ENCODE measurements at places on chromosomes 12 and 14. TPM values are rescaled to one million over a fixed set of nuclear protein-coding genes. Genes with fewer than 3 reads are reported as not detected.

DEPDC4 gene
- 4.8 TPM for total RNA-seq

- no peak for DNase-seq
Measured at GRCh38 chr12:78241446-78241845, 410.8 kb downstream of the NAV3 start.

DNA sequence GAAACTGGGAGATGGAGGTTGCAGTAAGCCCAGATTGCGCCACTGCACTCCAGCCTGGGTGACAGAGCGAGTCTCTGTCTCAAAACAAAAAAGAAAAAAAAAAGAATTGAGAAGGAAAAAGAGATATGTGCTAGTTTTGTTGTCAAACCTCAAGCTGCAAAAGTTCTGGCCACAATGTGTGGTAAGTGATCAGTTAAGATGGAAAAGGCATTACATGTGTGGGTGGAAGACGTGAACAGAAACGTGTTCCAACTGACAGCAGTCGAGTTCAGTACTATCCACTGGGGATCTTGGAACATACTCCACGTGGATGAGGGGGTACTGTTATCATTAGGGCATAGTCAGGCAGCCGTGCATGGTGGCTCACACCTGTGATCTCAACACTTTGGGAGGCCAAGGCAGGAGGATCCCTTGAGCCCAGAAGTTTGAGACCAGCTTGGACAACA, 17.3 kb downstream of the GPR68 start:
- no peak for DNase-seq

GRCh38 chr14:23195552-23196101, 12.2 kb upstream of the SLC7A8 start:
- DNase-seq, result peak; percentile 14

GRCh38 chr12:90593596-90594295, 361.2 kb downstream of the CCER1 start:
- DNase-seq, result no peak

DNA sequence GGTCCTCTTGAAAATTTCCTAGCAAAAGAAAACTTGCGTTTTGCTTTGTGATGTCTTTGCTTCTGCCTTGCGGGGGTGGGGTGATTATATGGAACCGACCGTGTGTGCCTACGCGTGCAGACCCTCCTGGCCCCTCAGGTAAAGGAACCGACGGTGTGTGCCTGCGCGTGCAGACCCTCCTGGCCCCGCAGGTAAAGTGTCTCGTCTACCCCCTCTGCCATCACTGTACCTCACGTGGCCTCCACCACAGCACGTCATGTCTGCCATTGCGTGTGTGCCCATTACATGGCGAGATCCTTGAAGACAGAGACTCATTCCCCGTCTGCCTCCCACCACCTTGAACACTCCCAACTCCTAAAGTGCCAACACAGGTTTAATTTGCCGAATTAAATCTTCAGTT, 3.6 kb downstream of the GOLGA3 start:
- no peak for DNase-seq

GRCh38 chr12:24222968-24223367, 273.5 kb upstream of the SOX5 start:
- DNase-seq, result no peak

CACNB3 gene
- total RNA-seq, result 12.5 TPM

- no peak for DNase-seq
Measured at GRCh38 chr12:96047229-96048211, 12.1 kb upstream of the LTA4H start.

- DNase-seq, result no peak
Measured at GRCh38 chr12:51870504-51870903, 17.4 kb upstream of the ANKRD33 start.

GRCh38 chr12:11797317-11797913, 147.9 kb downstream of the ETV6 start:
- no peak for DNase-seq

DNA sequence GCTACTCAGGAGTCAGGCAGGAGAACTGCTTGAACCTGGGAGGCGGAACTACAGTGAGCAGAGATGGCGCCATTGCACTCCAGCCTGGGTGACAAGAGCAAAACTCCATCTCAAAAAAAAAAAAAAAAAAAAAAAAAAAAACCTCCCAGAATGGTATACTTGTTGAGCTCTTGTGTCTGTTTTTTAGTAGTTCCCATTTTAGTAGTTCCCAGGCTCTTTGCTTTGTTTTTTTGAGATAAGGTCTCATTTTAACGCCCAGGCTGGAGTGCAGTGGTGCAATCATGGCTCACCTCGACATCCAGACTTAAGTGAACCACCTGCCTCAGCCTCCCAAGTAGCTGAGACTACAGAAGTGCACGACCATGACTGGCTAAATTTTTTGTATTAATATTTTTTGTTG, 13.4 kb downstream of the ATXN2 start:
- no peak for DNase-seq

GRCh38 chr12:81329085-81329484, 251.2 kb downstream of the ACSS3 start:
- DNase-seq, result peak; percentile 15

IRAK3 gene
- total RNA-seq, result 2.2 TPM

DCP1B gene
- total RNA-seq, result 14.8 TPM

DNA sequence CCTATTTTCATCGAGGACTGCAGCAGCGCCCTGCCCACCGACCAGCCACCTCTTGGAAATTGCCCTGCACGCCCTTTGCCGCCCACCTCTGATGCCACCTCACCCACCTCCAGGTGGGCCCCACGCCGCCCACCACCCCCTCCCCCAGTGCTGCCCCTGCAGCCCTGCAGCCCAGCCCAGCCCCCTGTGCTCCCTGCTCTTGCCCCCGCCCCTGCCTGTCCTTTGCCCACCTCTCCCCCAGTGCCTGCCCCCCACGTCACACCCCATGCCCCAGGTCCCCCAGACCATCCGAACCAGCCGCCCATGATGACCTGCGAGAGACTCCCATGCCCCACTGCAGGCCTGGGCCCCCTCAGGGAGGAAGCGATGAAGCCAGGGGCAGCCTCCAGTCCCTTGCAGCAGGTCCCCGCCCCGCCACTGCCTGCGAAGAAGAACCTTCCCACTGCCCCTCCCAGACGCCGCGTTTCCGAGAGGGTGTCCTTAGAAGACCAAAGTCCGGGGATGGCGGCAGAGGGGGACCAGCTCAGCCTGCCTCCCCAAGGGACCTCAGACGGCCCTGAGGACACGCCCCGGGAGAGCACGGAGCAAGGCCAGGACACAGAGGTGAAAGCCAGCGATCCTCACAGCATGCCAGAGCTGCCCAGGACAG, 96.5 kb downstream of the LGMN start:
- DNase-seq, result no peak

- DNase-seq, result no peak
Measured at GRCh38 chr14:69919815-69920214, 40.6 kb downstream of the SMOC1 start.

- DNase-seq, result no peak
Measured at GRCh38 chr12:131093971-131094830, 140.5 kb downstream of the ADGRD1 start.

DNA sequence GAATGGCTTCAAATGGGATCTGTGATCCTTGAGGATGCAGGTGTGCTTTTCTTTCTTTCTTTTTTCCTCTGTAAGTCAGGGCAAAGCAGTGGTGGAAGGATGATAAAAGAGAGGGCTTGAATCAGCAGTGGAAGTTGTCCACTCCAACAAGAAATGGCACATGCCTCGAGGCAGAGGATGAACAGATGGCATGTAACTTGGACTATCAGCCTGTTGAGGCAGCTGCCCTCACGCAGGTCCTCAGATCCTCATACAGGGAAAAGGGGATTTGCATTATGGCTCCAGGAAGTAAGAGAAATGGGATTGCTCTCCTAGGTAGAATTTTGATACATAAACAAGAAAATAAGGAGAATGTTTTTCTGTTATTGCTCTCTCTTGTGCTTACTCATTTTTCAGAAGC, 368.0 kb downstream of the FUT8 start:
- DNase-seq, result no peak

DNA sequence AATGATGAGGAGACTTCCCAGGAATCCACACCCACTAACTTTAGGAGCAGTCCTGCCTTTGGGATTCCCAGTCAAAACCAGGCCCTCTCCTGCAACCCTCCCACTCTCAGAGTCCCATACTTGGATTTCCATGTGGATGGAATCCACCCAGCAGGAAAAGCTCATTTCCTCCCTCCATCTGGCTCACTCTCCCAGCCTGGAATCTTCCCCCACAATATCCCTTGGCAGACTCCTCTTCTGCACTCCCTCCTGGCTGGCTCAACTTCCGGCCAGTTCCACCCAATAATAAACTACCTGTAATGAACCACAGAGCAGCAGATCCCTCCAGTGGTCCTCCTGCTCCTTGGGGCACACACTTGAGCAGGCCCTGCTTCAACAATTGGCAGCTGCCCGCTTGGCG, 102.8 kb upstream of the EGLN3 start:
- DNase-seq, result no peak

DNA sequence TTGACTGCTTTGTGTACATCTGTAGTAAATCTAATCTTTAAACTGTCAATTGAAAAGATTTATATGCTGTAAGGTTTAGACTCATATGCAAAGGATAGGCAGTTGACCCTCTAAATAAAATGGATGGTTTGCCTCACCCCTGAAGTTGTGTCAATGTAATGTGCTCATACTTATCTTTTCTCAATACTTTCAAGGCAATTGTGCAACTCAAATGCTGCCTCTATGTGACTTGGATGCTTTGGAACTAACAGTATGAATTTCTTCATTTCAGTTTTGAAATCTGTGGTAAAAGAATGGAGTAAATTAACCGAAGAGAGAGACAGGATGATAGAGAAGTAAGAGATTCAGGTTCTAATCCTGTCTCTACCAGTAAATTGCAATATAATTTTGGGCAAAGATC, 9.7 kb downstream of the PDE6H start:
- DNase-seq, result no peak

DNA sequence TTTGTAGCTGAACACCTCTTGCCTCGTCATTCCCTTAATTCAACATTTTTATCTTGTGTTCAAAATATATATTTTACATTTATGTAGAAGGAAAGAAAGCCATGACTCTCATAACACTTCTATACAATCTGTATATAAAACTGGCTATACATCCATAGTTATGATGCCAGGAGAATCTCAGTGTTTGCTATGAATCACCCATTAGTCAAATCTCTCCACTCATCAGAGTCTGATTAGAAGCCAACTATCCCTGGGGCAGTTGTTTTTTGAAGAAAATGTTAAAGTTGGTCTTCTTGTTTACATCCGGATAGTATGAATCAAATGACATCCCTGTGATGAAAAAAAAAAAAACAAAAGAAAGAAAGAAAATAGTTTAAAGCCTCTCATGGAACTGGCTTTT, 503.9 kb downstream of the NELL2 start:
- DNase-seq, result no peak

RPS6KL1 gene
- 11.3 TPM for total RNA-seq

Data from H1 (cell line).